ENCODE measurements at places on chromosomes 7 and 10.

- DNase-seq = no peak
These were observed 162.3 kb downstream of the BAMBI start for GRCh38 chr10:28839600-28840007.

DNA sequence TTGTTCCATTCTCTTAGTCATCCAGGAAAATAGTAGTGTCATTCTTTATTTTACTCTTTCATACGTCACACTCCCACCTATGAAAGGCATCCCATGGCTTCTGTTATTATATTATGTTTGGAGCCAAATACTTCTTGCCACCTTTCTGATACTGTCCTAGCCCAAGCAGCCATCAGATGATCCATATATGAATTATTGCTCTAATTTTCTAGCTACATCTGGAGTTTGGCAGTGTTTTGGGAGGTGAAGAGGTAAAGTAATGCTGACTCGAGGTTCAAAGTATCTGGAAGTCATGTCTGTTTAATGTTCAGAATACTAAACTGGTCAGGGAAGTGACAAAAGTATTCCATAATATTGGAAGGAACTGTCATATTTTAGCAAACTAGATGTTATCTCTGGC, 362.5 kb downstream of the GPR37 start:
- no peak for DNase-seq

DNA sequence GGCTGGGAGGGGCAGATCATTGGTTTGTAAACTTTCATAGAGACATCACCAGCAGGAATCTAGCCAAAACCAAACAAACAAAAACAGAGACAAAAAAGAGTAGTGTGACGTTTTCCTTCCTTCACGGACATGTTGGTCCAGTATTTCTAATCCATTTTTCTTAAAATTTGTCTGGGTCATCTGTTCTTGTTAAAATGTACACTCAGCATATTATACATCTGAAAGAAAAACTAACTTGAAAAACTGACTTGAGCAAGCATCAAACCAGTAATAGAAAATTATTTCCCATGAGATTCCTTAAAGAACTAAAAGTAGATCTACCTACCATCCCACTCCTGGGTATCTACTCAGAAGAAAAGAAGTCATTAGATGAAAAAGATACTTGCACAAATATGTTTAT, 164.2 kb downstream of the KLF6 start:
- no peak for DNase-seq

- no peak for DNase-seq
These were observed 102.9 kb downstream of the TAX1BP1 start for GRCh38 chr7:27842851-27843250.
